H54 (cell line): ENCODE measurements at places on chromosomes 16 and 17.

DNA sequence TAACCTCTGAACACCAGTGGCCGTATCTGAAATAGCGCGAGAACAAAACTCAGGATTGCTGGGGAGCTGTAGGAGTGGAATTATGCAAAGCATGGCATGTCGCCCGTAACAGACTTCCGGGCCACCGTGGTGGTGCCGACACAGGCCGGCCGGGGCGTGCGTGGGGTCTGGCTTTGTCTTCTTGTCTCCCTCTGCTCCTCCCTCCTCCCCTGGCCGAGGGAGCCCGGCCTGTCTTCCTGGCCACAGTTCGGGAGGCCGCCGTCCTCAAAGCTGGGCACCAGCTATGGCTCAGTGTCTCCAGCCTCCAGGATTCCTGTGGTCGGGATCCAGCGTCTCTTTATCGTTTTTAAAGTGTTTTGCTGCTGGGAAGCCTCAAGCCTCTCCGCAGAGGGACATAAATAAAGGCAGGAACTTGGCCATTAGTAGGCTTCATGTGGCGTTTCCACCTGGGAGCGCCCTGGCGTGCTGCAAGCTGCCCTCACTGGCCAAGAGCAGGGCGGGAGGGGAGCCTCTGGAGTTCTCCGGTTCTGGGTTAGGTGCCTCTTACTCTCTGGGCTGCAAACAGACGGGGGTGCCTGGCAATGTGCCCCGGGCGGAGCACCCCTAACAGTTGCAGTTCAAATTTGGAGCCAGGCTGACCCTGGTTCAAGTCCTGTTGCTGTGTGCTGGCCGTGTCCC is 22.0 kb upstream of the NPTX1 start:
- DNase-seq = no peak

GRCh38 chr17:60442271-60443173 is 20.2 kb downstream of the CHCT1 start:
- DNase-seq = no peak

- no peak for DNase-seq
Measured at GRCh38 chr17:35545150-35545549, 7.7 kb upstream of the SLFN12L start.

DNA sequence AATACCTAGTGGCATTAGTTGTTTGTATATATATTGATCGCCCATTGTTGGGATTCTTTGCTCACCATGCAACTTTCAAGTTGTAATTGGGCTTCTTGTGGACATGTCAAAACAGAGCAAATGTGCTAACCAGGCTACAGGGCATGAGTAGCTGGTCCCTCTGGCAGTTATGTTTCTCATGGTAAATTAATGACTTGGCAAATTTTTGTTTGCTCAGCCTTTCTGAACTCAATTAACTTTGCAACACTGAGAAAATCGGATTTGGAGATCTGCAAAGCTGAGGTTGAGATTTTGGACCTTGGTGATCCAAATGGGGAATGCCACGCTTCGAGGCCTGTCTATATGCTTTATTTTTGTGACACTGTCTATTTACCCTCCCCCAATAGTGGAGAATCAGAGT is 138.5 kb upstream of the PIRT start:
- no peak for DNase-seq

DNA sequence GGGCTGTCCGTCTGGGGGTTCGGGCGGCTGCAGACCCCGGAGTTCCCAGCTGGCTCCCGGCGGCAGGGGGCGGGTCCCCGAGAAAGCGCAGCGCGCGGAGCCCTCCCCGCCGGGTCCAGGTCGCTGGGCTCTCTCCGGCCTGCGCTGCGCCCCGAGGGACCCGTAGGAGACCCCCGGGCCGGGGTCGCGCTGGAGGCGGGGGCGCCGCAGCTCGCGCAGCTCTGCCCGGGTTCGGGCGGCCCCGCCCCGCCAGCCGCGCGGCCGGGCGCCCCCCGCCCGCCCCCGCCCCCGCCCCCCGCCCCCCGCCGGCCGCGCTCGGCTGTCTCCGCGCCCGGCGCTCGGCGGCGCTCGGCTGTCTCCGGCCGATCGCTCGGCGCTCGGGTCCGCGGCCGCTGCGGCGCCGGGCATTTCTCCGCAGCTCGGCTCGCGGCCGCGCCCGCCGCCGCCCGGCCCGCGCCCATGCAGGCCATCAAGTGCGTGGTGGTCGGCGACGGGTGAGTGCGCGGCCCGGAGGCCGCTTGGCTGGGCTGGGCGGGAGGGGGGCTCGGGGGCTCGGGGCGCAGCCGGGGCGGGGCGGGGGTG is at the start of gene RAC3:
RAC3 (plus strand) TSS at position 376 of the 582 bp plus-strand sequence; CDS start at position 460, 84 bp downstream.
- DNase-seq = peak; percentile 65

DNA sequence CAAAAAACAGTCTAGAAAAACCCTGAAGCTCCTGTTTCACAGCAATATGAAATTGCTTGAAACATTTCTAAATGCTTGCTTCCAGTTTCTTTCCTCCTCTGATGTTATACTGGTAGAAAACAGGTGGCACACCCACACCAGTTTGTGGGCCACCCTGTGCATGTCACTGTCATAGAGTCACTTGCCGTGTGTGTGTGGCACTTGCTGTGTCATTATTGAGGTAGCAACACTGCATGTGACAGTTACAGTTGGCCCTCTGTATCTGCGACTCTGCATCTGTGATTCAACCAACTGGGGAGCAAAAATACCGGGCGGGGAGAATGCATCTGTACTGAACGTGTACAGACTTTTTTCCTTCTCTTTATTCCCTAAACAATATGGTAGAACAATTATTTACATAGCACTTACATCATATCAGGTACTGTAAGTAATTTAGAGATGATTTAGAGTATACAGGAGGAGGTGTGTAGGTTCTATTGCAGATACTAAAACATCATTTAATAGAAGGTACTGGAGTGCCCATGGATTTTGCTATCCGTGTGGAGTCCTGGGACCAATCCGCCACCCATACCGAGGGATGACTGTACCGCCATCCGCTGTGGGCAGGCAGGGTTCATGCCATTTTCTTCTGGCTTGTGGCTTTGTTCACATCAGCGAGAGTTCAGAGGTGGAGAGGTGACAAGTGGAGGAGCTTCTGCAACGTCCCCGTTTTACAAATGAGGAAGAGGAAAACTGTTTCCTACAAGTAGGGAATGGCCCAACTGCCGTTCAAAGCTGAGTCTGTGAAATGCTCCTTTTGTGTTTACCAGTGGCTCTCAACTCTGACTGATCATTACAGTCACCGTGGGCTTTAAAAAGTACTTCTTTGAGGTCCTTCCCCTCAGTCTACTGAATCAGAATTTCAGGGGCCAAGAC is 373.7 kb downstream of the SNX29 start:
- DNase-seq = no peak

DNA sequence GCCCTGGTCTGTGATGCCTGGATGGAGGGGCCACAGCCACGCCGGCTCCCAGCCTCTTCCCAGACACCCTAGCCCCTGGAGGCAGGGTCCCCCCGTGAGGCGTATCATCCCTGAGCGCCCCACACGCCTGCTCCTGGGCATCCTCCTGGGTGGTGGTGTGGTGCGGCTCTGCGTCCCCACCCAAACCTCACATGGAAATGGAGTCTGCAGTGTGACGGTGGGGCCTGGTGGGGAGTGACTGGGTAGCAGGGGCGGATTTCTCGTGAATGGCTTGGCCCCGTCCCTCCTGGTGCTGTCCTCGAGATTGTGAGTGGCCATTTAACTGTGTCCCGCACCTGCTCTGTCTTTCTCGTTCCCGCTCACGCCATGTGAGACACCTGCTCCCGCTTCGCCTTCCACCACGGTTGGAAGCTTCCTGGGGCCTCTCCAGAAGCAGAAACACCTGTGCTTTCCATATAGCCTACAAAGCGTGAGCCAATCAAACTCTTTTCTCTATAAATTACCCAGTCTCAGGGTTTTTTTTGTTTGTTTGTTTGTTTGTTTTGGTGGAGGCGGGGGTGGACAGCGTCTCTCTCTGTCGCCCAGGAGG is 5.9 kb upstream of the SSTR5 start:
- DNase-seq = no peak

DNA sequence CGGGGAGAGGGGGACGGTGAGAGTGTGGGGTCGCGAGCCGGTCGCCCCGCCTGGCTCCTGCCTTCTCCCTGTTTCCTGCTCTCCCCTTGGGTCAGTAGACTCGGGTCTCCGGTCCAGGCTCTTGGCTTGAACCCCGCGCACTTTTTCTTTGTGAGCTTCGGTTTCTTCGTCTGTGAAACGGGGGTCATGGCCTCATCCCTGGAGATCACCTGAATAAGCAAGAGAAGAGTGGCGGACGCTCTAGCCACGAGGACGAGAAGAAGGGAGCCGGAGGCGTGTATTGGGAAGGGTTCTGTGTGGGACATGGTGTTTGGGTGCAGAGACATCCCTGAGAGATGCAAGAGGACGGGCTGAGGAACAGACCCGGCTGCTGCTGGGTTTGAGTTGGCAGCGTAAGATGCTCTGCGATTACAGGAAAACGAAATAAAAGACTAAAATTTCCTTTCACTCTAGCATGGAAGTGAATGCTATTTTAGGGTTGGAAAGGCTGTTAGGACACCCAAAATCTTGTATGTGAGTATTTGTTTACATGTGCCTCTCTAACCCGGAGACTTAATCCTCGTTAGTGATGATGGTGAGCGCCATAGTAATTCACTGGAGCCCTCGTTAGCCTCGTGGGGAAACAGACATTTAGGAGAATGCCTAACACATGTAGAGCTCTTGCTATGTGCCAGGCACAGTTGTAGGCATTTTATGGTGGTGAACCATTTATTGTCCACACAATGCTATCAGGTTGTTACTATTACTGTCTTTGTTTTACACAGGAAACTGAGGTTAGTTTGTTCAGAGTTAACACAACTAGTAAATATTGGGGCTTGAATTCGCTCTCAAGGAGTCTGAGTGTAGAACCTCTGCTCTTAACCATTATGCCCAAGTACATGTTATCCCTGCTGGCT is 646 bp downstream of the KIF22 start:
- DNase-seq = no peak

DNA sequence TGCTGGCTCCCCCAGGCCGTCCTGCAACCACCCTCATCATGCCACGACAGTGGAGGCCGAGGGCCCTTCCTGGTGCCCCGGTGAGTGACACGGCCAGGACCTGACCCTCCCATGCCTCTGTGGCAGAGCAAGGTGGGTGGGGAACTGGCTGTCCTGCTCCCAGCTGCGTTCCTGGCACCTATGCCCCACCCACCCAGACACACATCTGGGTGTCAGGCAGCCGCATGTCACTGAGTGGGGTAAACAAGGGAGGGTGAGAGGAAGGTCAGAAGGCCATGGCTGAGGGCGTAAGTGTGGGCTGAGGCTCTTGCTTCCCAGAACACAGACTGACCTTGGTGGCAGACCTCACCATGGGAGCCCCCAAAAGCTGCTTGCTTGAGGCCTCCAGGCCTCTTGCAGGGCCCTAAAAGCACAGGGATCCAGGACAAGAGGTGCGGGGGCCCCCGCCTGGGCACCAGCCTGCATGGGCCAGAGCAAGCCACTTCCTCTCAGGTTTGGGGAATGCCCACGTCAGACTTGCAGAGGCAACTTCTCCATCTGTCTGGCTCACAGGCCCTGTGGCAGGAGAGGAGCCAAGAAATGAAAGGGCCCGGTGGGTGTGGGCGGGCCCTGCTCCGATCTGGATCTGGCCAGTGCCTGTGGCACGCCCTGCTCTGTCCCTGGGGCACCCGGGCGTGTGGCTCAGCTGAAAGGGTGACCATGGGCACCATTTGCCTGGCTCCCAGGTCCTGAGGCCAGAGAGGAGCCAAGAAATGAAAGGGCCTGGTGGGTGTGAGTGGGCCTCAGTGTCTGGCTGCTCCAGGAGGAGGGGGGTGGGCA is 3.9 kb upstream of the CCDC57 start:
- peak; percentile 77 for DNase-seq

DNA sequence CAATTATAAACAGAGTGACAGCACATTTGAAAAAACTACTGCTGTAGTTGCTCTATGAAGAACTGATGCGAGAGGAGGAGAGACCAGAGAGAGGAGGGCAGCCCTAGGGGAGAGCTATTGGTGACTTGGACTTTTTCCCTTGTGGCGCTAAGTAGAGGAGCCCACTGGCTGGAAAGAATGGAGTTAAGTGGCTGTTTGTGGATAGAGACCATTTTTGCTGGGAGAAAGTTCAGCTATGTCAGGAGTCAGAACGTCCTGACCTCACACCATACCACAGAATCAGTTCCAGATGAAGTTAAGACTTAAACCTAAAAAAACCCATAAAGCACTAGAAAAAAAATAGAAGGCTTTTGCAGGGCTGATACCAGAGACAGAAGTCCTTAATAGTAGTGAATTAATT is 2.0 kb downstream of the POLR2A start:
- no peak for DNase-seq

DNA sequence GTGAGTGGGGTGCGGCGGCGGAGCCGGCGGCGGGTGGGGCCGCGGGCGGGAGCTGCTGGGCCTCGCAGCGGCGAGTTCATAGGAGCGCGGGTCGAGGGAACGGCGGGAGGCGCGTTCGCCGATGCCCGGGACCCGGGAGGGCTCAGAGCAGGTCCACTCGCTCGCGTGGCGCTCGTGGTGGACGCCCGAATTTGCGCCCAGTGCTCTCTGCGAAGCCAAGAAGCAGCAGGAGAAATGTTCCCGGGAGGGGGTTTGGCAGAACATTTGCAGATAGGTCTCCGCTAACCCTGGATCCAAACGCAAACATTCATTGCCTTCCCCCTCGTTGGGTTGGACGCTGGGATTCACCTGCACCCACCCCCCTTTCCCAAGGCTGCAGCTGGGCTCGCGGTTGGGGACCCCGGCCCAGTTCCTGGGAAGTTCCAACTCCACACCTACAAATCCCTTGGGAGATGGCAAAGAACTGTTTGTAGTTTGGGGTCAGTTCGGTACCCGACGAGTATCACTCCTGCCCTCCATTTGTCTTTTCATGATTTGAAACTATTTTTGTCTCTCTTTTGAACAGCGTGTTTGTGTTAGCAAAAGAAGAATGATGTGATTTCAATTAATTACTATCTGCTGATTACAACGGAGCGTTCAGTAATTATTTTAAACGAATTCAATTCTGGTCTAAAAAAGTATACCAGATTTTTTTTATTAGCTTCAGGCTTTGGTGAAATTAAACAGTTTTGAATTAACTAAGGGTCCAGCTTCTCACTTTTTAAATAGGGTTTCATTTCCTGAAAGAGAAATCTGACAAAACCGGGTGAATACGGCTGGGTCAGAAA is 2.3 kb downstream of the NTN1 start:
- no peak for DNase-seq

DNA sequence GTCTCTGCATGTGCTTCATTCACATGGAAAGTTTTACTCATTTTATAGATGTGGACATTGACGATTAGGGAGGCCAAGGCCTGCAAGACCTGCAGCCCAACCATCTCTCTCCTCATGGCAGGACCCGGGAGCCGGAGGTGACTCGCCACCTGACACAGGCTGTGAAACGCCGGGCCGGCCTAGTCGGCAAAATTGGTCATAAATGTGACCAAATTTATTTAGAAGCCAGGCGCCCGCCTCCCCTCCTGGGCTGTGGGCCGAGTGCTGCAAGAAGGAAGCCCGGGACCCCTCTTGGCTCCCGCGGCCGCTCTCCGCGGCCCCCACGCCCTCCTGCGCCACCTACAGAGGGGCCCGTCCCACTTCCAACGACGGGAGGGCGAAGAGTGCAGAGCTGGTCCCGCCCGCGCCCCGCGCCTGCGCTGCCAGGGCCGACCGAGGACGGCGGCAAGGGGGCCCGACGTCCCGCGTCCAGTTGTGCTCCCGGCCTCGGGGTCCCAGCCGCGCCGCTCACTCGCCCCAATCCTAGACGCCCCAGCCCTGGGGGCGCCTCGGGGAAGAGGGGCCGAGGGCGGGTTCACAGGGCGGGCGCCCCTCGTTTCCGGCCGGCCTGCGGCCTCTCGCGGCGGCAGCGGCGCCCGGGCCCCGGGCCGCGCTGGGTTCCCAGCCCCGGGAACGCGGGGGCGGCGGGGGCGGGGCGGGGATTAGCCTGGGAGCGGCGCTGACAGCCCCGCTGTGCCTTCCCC is 47.5 kb downstream of the WNT3 start:
- no peak for DNase-seq

GRCh38 chr16:30669903-30670824 is 11.9 kb downstream of the FBRS start:
- DNase-seq = no peak
